ENCODE measurements at places on chromosomes 6 and 20.

- no peak for DNase-seq
Observed at GRCh38 chr20:12966468-12967085, 42.2 kb upstream of the SPTLC3 start.

DNA sequence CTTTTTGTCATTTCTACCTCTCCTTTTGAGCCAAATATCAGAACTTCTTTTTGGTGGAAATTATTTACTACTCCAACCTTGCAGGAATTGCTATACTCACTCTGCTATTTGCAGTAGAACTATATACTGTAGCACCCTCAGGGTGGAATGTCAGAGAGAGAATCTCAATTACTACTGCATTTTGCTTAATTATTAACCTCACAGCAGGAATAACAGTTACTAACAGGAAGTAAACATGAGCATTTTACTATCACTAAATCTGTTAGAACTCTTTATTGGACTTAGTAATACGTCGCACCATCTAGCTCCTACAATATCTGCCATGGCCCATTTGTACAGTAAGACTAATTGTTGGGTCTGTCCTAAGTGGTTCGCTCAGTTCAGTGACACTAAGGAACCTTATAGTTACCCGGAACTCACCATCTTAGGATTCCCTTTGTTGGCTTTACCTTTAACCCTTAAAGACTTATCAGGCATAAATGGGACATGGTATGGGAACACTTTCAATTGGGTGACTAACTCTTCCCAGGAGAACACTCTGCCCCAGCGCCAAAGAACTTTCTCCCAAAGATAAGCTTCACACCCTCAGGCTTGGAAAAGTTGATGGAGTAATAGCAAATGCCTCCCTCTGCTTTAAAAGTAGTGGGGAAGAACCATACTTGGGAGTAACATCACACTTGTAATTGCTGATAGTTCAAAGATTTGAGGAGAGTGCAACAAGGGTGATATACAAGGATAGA lies 38.8 kb downstream of the PLN start:
- no peak for DNase-seq

DNA sequence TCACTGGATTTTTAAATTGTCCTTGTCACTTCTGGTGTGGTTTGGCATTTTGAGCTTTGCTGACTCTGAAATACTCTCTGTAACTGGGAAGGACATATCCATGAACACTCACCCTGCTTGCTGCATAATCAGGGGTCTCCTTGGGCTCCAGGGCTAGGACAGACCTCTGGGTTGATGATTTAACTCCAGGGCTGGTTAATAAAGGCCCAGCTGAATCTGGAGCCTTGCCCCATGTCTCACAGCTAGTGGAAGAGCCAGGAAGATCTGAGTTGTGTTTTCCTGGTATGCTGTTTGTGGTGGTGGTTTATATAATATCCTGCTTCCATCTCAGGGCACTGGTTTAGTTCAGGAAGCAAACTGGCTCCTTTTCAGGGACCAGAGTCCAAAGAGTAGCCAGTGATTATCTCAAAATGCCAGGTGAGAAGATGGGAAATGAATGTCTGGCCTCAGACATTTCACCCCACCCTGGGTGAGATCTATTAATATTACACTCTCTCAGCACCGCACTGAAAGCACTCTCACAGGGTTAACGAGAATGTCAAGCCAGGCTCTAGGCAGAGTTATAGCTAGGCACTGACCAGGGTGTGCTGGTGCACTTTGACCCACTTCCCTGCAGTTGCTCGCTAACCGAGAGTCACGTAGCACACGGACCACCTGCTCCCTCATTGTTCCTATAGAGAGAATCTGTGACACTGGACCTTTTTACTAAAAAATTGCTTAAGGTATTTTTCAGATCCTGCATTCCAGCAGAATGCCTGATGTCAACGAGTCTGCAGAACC lies 90.1 kb upstream of the SLC22A16 start:
- DNase-seq = no peak

GRCh38 chr6:81933608-81934051 lies 181.1 kb upstream of the TENT5A start:
- DNase-seq = no peak

DNA sequence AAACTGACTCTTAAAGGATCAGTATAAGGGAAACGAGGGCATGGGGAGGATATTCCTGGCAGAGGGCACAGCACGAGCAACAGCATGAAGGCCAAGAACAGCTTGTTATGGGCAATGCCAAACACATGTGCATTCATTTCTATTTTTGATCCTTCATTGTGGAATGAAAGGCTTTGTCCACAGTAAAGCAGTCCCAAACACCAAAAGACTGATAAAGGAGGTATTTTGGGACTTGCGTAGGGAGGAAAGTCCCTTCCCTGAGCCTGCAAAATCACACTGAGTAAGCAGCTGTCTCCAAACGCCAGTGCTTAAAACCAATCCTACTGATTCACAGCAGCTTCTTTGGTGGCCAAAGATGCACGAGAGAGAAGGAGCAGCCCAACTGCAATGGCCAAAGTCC lies 138.2 kb downstream of the UNC5CL start:
- no peak for DNase-seq
